Naive thymus-derived CD8-positive, alpha-beta T cell (primary cell): ENCODE measurements at places on chromosomes 2 and 18. TPM values are rescaled to one million over a fixed set of nuclear protein-coding genes. Genes with fewer than 3 reads are reported as not detected.

DOK6 gene
- total RNA-seq: not detected

DNA sequence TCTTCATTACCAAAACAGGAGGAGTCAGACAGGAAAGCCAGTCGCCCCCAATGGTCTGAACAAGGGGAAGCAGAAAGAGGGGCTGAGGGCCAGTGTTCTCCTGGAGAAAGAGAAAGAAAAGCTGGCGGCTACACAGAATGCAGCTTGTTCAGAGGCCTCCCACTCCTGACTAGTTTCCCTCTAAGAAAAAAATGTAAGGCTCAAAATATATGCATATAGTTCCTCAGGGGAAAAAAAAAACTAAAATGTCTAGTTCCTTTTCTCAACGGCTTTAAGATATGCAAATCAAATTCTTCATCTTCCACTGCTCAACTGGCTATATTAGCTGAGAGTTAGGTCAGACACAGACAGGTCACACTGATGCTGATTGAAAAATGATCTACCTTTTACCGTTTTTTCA lies 18.6 kb downstream of the MBOAT2 start:
- DNase-seq: no peak

- DNase-seq: no peak
These were observed 26.1 kb downstream of the APOB start for GRCh38 chr2:21017748-21018276.

DNA sequence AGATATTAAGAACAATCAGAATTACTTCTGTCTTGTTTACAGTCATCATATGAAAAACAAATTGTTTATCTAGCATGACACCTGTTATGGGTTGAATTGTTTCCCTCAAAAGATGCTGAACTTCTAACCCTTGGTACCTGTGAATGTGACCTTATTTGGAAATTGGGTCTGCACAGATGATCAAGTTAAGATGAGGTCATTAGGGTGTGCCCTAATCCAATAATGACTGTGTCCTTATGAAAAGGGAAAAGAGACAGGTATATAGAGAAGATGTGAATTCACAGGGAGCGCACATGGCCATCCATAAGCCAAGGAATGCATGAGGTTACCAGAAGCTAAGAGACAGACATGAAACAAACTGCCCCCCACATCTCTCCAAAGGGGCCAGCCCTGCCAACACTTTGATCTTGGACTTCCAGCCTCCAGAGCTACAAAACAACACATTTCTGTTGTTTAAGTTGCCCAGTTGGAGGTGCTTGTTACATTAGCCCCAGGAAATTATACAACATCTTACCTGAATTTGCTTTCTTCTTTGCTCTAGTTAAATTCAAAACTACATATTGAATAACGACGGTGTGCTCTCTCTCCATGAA lies 2.3 kb upstream of the HPCAL1 start:
- DNase-seq: no peak

DNA sequence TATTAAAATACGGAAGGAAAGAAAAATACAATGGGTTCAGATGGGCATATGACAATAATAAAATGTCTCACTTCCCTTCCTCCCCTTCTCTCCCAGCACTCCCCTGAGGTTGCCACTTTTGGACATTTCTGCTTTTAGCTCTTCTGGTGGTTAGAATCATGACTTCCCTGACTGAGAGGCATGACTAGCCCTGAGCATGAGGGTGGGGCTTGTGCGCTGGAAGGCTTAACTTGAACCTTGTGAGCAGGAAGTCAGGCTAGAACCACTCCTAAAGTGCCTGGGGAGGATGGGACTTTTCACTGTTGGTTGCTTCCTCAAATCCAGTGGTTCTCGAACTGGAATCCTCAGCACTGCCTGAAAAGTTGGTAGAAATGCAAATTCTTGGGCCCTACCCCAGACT lies 19.7 kb upstream of the ARHGAP25 start:
- DNase-seq: no peak

GRCh38 chr2:41853427-41854191 lies 194.2 kb upstream of the PKDCC start:
- DNase-seq: no peak
